ENCODE measurements at places on chromosomes 3 and 15.

DNA sequence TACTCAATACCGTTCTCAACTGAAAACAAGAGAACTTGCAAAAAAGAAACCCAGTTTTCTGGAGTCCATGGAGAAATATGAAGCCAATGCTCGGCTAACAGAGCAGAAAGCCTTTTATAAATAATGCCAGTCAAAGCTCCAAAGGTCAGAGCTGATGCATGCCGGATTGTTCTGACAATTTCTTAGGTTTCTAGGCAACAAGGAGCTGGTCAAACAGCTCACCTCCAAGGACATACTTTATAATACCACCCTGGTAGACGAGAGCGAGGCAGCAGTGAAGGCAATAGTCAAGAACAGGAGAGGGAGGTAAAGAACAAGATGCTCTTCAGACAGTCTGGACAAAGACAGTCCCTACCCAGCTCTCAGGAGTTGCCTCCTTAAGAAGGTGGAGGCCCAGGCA lies 111.1 kb downstream of the UBE3A start:
- no peak for DNase-seq

DNA sequence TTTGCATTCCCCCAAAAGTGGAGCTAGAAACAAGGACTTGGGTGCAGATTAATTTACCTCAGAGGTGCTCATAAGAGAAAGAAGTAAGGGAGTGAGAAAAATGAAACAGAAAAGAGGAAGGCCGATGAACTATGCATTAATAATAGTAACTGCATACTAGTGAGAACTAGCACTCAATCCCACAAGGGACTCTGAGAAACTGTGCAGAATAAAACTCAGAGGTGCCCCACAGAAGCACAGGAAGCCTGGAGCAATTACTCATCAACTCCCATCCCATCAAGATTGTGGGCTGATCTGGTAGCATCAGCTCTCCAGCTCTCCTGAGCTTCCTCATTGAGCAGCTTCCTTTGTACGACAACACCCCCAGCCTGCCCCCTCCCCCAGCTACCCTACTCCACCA lies 50.8 kb downstream of the CLDN18 start:
- no peak for DNase-seq

- DNase-seq = no peak
Observed at GRCh38 chr3:45631486-45631885, 36.9 kb downstream of the LIMD1 start.

- DNase-seq = no peak
Observed at GRCh38 chr3:146625186-146625775, 20.1 kb upstream of the PLSCR5 start.

GRCh38 chr3:187920913-187921312 lies 175.6 kb upstream of the BCL6 start:
- DNase-seq = peak; percentile 53

Measured in fibroblast of skin of left quadriceps (primary cell).